ENCODE measurements at places on chromosomes 13 and 19.

GRCh38 chr13:43407023-43407581, 379.7 kb downstream of the ENOX1 start:
- no peak for DNase-seq

- no peak for DNase-seq
Measured at GRCh38 chr13:77513719-77514335, 21.7 kb upstream of the SCEL start.

DNA sequence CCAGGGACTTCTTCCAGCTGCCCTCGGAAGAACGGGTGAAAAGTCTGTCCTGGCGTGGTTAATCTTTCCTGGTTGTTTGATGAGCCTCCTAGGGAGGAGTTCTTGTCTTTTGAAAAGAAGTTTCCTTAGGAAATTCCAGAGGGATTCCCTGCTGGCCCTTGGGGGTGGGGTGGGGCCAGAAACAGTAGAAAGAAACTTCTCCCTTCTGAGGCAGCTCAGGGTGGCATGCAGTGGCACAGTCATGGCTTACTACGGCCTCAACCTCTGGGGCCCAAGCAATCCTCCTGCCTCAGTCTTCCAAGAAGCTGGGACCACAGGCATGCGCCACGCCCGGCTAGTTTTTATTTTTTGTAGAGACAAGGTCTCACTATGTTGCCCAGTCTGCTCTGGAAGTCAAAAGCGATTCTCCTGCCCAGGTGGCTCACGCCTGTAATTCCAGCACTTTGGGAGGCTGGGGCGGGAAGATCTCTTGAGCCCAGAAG, 1.5 kb downstream of the ZNF101 start:
- DNase-seq = no peak

GRCh38 chr19:45952686-45953505, 20.8 kb downstream of the NOVA2 start:
- no peak for DNase-seq

DNA sequence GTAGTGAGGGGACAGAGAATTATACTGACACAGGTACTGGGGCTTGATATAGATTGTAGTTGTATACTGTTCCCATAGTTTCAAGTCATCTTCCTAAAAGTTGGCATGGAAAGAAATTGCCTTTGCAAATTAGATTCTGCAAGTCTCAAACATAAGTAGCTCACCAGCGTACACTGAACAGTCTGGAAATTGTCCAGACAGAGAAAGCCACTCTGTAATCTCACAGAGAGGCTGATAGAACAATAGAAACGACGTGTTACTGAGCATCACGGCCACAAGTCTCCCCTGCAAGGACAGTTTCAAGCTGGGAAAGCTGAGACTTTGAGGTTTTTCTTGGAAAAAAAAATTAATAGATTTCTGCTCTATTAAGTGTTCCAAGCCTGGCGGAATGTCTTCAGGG, 228.6 kb downstream of the DNAJC15 start:
- DNase-seq = no peak

- DNase-seq = no peak
Measured at GRCh38 chr19:3534375-3535234, 4.4 kb upstream of the TEKTIP1 start.

- DNase-seq = no peak
Measured at GRCh38 chr19:49873834-49874233, 3.3 kb downstream of the AKT1S1 start.

GRCh38 chr13:109899748-109900147, 113.4 kb upstream of the IRS2 start:
- no peak for DNase-seq

DNA sequence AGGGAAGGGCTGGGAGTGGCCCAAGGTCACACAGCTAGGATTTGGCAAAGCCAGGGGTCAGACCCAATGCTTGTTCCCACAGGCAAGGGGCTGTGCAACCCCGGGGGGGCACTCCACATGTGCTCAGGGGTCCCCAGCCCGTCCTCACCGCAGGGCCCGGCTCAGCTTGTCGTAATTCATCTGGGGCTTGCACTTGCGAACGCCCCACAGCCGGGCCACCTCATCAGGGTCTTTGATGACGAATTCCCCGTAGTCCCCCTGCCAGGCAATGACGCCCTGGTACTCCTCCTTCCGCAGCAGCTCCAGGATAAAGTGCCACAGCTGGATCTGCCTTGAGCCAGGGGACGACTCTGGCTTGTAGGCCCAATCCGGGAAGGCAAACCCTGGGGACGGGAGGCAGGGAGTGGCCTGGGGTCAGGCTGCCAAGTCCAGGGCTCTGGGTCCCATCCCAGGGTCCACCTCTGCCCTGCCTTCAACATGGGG, 4.7 kb downstream of the ERF start:
- no peak for DNase-seq

- no peak for DNase-seq
Measured at GRCh38 chr19:13952931-13953531, 722 bp downstream of the DCAF15 start.

DNA sequence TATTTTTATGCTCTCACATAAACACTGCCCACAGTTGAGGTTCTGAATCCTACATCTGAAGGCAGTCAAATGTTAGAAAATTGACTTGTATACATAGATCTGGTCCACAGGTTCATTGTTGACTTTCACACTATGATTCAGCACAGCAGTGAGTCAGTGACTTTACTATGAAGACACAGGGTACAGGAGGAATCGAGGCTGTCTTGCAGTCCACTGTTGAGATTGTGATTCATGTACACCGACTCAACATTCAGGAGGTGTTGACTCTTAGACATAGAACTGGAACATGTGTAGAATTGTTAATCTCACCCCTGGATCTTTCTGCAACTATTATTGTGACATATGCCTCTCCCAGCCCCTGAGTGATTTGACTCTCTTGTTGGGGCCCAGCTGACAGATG, 74.3 kb upstream of the ZNF43 start:
- DNase-seq = no peak

DNA sequence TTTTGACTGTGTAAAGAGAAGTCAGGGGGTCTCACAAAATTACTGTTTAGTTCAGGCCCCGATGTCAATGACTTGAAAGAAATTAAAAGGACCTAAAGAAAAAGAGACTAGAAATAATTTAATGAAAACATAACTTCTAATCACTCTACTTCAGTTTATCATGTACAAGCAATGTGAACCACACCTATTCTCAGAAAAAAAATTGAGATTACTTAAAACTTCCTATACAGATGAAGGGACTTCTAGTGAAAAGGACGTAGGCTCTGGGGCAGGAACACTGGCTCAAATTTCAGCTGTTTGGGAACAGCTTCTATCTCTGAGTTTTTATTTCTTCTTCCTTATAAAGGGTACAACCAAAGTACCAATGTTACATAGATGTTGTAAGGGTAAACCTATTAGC, 38.0 kb downstream of the TPT1 start:
- no peak for DNase-seq

GRCh38 chr19:3375221-3376090, 9.1 kb downstream of the NFIC start:
- DNase-seq = no peak

GRCh38 chr13:25468325-25469168, 96.8 kb downstream of the ATP8A2 start:
- DNase-seq = no peak

DNA sequence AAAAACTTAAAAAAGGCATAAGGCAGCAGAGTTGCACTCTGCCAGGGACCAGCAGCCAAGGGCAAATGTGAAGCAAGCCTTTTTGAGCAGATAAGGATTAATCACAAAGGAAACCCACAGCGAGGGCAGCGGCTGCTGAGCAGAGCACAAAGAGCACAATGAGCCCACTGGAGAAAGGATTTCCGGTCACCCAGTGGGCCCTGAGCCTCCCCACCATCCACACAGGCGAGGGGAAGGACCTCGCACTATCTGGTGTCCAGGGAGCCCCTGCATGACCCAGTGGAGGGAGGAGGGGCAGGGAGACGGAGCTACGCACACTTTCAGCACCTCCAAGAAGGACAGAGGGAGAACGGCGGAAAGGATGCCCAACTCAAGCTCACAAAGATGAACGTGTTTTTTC, 40.0 kb downstream of the COL4A1 start:
- no peak for DNase-seq

DNA sequence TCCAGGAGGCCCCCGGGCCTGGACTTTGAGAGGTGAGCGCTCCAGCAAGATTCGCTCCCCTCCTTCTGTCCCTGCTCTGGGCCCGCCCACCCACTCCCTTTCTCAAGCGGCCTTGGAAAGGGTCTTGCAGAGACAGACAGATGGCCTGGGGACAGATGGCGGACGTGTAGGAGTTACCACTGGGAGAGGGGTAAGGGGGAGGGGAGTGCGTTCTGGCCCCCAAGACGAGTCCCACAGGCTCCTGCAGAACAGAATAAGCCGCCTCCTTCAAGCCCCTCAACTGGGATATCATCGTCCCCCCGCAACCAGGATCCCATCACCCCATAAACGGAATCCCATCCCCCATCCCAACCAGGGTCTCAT, 3.6 kb upstream of the TNFAIP8L1 start:
- no peak for DNase-seq

DNA sequence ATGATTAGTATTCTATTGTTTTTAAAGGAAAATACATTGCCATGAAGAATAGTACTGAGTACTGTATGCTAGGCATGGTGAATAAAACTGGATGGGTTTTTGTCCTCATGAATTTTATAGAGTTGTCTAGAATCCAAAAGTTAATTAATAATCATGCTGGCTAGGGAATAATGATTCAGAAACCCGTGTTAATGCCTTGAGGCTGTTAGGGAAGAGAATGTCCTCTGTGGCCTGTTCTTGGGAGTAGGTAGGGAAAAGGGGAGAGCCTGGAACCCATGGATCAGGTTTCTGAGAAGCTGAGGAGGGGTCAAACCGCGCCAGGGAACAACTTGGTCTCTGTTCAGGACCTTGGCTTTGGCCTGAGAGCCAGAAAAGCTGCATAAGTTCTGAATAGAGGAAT, 1376.3 kb upstream of the SLC10A2 start:
- DNase-seq = no peak

DNA sequence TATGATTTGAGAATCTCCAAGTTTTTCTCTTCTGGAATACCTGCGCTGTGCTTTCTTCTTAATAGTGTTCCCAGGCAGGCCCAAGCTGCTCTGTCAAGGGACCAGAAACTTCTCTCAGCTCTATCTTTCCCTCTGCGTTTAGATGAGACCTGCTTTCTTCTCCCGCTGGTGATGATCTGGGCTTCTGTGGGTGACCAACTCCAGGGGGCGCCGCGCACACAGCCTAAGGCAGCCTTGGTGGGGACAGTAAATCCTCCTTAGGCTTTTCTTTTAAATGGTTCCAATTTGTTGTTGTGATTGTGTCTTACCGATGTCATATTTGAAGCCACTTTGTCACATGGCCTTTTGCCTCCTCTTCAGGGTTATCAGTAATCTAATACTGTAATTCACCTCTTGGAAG, 439.4 kb upstream of the KLF12 start:
- no peak for DNase-seq

- DNase-seq = no peak
Measured at GRCh38 chr13:51266642-51267041, 44.4 kb downstream of the FAM124A start.

GRCh38 chr13:67229481-67230403, at the start of gene PCDH9:
Gene PCDH9 (minus strand): TSS chr13:67230336. CDS start chr13:67228440, 1,896 bp downstream.
- DNase-seq = no peak

DNA sequence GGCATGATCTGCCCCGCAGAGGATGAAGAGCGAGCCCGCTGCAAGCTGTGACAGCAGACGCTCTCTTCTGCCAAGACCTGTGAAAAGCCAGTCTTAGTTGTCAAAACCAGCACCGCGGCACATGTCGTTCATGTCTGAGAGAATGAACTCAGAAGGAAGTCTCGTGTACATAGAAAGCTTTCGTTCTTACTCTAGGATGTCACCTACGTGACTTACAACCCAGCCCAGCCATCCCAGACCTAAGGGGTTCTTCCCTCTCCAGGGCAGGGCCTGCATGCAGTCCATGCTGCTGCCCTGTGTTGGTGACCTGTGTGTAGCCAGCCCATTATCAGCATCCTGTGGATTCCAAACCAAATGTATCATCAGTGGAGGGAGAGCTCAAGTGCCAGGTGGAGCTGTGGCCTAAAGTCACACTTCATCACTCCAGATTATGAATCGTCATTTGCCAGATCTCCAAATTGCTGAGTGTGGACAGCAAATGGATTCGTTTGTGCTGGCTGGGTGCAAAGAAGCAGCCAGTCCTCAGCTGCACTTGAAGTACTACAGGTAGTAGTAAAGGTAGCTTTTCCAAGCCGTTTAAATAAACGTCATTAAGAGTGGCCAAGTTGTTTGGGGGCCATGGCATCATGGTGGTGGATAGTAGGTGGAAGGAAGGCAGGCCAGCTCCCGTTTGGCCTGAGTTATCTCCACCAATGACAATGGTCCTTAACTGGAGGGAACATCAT, 73.9 kb upstream of the GPR183 start:
- no peak for DNase-seq

DNA sequence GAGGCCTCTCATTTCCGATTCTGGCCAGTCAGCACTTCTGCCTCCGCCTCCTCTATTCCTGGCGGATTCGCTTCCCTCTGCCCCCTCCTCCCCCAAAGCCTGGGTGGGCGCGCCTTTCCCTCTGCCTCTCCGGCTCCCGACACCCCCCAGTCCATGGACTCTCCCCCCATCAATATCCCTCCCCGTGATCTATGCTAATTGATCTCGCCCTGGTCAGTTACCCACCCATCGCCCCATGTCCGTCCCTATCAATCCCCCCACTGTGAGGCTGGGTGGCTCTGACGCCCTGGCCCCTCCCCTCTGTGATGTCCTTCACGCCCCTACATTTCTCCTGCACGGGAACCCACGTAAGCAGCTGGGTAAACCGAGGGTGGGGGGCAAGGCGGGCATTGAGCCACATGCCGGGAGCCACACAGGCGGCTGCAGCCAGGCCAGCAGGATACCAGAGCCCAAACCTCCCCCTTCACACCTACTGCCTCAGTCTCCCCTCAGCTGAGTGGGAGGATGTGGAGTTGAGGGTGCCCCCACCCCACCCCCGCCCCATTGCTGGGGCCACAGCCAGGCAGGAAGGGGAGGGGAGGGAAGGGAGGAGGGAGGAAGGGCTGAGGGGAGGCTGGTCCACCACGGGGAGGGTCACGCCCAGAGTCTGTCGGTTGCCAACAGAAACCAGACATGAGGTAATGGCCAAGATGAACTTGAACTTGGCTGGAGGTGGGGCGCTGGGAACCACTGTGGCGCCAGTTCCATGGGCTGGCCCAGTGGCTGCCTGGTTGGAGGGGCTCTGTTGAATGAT, 21.0 kb downstream of the SMIM24 start:
- DNase-seq = peak; percentile 51

DNA sequence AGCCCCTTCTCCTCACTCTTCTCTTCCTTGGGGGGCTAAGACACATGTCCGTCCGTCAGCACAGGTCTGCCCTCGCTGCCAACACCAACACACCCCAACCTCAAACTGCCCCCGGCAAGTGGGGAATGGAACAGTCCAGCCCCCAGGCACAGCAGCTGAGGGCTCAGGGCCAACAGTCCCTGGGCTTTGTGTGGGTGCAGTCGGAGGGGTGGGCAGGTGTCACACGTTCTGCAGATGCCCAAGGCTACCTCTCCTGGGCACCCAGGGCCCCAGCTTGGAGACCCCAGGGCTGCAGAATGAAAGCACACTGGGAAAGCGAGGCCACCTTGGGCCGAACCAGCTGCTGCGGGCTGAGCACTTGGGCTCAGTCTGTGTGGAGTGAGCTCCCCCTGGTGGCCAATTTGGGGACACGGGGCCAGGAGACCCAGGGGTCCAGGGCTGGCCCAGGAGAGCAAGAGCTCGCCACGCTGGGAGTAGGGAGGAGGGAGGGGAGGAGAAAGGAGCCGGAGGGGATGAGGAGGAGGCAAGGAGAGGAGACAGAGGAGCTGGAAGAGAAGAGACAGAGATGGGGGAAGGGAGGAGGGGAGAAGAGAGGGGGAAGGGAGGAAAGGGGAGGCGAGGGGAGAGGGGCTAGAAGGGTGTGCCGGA, 14.0 kb upstream of the ATP8B3 start:
- DNase-seq = peak; percentile 83
